GM20000 (cell line): ENCODE measurements at places on chromosomes 5 and 9.

GRCh38 chr9:98402019-98402840, 146.8 kb upstream of the TBC1D2 start:
- no peak for DNase-seq

DNA sequence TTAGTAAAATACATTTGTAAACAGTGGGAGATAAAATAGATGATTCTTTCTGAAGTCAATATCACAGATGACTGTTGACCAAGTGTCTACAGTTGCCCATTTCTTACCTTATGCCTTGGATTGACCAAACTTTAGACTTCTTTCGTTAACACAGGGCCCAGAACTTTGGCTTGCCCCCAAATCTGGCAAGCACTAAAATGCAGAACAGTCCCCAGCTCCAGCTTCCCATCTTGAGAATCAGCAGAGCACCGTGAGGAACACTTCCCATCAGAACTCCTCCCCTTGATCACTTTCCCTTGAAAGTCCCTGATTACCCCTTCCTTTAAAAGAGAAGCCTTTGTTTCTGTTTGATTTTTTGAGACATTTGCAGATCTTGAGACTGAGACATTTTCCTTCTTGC, 1039.9 kb downstream of the TLE1 start:
- no peak for DNase-seq

DNA sequence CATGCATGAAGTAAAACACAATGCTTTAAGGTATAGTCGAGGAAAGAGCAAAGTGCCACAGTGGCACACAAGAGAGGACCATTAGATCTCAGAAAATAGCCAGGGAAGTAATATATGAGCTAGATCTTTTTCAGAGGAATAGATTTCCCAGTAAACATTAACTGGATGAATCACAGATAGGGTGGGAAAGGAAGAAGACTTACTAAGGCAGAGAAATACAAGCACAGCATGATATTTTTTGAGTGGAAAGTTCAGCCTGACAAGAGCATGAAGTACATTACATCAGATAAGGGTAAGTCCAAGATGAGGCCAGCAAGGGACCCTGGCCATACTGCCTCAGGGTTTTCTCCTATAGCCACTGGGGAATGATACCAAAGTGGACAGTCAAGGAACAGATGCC, 804.6 kb upstream of the DMAC1 start:
- DNase-seq: no peak

GRCh38 chr5:14263113-14263512, 120.0 kb downstream of the TRIO start:
- DNase-seq: no peak

GRCh38 chr9:21317956-21318923, 13.1 kb upstream of the IFNA5 start:
- DNase-seq: peak; percentile 32

GRCh38 chr9:27304521-27304920, 7.6 kb upstream of the EQTN start:
- DNase-seq: no peak

- no peak for DNase-seq
Observed at GRCh38 chr5:120122703-120123102, 341.4 kb upstream of the PRR16 start.

DNA sequence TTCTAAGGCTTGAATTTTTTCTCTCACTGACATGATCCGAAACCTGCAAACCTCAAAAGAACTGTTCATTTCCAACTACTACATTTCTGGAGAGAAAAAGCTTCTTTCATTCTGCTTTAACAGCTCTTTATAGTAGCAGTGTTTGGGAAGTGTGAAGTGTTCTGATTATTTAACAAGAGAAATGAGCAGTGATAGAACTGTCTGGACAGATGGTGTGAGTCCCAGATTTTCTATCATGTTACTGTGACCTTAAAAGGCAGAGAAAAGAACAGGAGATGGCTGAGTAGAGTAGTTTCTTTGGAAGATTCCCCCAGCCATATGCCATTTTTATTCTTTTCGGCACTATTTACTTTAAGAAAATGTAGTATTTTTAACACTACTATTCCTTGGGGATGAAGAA, 41.3 kb upstream of the TAL2 start:
- DNase-seq: no peak

- no peak for DNase-seq
Observed at GRCh38 chr5:14608169-14608568, 26.6 kb downstream of the OTULINL start.

DNA sequence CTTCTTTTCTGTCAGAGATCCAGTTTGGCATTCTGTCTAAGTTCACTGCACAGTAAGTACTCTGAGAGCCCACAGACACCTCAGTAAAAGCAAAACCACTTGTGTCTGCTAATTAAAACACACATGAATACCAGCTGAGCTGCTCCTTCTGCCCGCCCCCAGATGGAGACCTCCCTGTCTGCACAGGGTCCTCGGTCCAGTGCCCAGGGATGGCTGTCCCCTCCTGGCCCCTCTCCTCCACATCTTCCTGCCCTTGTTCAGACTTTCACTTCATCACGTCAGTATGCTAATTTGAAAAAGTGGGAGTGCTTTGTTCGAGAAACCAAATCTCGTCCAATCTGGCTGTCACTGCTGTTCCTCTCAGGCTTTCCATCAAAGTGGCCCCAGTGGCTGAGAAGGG, 43.5 kb downstream of the LIX1 start:
- DNase-seq: no peak

GRCh38 chr5:37054391-37054790, 177.8 kb downstream of the NIPBL start:
- no peak for DNase-seq

- no peak for DNase-seq
Observed at GRCh38 chr5:154595662-154596061, 117.6 kb upstream of the HAND1 start.

DNA sequence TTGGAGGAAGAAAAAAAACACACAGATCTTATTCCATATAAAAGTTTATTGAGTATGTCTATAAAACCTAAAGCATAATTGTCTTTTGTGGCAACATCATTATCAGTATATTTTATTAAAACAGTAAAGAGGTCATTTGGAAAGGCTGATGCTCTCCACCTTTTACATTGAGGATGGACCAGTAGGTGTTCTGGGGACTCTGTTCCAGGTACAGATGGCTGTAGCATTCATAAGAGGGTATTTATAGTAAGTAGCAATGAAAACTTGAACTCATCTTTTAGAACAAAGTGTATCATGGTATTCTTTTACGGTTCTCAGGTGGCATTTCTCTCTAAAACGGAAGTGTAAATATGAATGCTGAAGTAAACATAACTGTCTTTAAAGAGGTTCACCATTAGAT, 1.8 kb downstream of the GABRA6 start:
- DNase-seq: no peak

DNA sequence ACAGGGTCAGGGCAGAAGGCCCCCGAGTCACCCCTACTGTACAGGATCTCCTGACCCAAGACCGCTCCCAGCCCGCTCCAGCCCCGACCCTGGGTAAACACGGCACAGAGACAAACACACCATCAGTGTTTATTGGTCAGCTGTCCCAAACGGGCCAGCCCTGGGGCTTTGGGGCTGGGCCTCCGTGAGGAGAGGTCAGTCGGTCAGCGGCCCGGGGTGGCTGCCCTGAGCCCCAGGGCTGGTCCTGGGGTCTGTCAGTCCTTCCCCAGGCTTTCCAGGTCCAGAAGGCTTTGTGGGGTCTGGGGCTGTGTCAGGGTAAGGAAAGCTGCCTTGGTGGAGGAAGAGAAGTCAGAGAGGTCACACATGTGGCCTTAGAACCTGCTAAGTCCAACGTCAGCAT, 2.7 kb downstream of the DPM2 start:
- DNase-seq: no peak

GRCh38 chr9:33221568-33221884, 18.4 kb upstream of the SPINK4 start:
- no peak for DNase-seq

DNA sequence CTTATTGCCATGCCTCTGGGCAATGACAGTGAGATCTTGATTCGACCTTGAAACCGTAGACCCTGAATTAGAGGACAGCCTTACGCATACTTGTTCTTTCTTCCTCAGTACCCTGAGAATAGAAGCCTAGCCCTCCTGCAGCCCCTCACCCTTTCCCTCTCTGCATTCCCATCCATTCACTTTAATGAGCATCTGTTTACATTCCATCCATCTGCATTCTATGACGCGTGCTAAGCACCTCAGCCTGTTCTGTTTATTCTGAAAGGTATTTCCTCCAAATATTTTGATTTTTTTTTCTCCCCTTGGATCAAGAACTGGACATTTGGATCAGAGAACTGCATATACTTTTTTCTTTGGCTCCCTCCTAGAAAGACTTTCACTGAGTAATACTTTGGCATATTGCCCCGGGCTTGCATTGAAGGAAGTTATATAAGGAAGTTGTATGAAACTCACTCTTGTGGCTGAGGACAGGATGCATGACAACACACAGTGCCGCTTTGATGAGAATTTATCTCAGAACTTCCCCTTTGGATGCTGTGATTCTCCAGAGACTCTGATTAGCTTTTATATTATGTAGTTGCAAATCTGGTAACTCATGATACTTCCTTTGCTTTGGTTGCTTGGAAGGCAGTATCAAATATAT, 15.7 kb downstream of the TMEM8B start:
- peak; percentile 49 for DNase-seq

GRCh38 chr9:136978073-136978864, 965 bp downstream of the PTGDS start:
- DNase-seq: peak; percentile 88

GRCh38 chr5:112973036-112973435, 3.6 kb upstream of the DCP2 start:
- DNase-seq: no peak

DNA sequence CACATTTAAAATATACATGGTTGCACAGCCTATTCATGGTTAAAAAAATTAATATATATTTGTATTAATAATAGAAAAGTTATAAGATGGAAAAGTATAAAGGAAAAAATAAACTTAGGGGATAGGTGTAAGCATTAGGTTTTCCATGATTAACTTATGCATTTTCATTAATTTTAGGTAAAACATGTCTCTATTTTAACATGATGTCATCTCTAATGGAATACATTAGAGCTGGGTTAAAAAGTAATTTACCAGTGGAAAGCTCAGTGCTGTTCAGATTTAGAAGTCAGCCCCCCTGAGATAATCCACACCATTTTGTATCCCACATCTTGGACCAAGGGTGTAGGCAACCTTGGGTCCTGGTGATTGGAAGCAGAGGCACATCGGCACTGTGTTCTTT, 49.7 kb downstream of the SNX24 start:
- DNase-seq: no peak

- no peak for DNase-seq
Observed at GRCh38 chr9:77614645-77615044, 33.5 kb downstream of the GNA14 start.

- DNase-seq: no peak
Observed at GRCh38 chr5:141742866-141743851, 61.1 kb upstream of the ARAP3 start.

DNA sequence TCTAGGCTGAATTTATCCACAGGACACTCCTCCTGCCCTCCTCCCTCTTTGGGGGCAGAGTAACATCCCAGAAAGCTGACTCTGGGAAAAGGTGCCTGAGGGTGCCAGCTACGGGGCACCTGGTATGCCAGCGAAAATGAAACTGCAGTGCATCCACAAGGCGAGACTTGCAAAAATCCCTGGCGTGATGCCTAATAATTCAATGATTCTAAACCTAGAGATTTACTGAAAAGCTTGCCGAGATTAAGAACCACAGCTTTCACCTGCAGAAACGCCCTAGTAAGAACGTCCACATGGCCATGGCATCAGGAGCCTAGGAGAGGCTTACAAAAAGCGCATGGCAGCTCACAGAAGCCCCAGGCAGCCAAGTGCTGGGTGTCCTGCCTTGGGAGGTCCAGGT, 20.9 kb downstream of the CCNJL start:
- DNase-seq: no peak

- no peak for DNase-seq
Observed at GRCh38 chr5:10374046-10375022, 20.8 kb downstream of the MARCHF6 start.

DNA sequence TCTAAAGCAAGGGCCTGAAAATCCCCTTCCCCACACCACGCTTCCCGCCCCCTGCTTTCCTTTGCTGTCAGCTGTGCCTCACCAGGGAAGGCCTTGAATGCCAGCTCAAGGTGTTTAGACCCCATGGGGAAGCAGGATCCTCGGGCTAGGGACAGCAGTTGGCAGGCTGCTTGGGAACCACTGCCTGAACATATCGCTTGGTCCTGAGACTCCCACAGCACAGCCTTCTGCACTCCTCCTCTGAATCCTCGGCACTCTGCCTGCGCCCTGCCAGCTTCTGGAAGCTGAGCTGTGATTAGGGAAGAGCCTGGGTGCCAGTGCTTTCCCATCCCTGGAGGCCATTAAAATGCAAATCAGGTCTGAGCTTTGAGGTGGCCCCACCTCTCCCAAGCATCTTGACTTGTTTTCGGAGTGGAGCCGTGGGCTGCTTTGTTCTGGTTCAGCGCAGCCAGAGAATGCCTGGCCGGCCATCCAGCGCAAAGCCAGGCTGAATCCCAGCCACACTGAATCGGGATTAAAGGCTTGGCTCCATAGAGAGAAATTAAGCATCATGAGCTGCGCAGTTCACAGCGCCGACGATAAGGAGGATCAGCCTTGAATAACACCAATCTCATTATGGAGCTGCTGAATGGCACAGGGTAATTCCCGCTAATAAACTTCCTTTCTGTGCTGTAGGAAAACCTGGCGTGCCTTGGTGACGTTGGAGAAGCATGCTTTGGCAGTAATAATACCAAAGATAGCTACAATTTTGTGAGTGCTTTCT, 40.0 kb downstream of the AMBP start:
- no peak for DNase-seq

GRCh38 chr5:135654761-135655467, 76.1 kb upstream of the CXCL14 start:
- no peak for DNase-seq

DNA sequence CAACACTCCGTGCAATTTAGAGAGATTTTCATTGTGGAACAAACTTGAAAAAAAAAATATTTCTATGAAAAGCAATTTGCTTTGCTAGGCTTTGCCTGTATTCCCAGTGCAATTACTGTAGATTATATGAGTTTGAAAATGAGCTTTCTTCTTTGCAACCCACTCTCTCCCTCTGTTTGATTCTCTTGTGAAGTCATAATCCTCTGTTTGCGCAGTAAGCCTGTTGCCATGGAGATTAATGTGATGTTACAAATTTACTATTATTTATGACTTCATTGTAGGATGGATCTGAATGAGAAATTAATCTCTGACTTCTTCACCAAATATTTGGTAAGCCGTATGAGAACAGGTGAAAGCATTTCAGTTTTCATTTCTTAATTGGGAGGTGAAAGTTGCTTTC, 320.3 kb downstream of the SPATA31D1 start:
- DNase-seq: no peak

DNA sequence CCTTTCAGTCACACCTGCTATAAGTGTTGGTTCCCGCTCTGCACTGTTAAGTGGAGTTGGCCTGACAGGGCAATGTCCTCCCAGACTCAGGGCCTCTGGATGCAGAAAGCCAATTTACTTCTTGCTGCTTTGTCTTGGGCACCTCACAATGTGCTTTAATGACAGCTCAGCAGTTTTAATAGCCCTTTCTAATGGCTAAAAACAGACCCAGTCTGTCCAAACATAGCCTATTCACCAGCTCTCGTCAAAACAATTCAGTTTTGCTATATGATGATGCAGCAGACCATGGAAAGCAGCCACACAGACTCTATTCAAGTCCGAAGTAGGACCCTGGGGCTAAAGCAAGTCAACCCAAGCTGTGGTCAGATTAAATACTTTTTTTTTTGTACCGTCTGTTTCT, 529.1 kb upstream of the SEMA6A start:
- no peak for DNase-seq

- DNase-seq: no peak
Observed at GRCh38 chr9:69898714-69899209, 78.1 kb downstream of the CFAP95 start.
